ENCODE measurements at places on chromosomes 2 and 18.

- DNase-seq: no peak
Observed at GRCh38 chr2:122203523-122203922, 448.1 kb downstream of the TSN start.

- DNase-seq: no peak
Observed at GRCh38 chr2:10935953-10936942, 24.5 kb downstream of the KCNF1 start.

DNA sequence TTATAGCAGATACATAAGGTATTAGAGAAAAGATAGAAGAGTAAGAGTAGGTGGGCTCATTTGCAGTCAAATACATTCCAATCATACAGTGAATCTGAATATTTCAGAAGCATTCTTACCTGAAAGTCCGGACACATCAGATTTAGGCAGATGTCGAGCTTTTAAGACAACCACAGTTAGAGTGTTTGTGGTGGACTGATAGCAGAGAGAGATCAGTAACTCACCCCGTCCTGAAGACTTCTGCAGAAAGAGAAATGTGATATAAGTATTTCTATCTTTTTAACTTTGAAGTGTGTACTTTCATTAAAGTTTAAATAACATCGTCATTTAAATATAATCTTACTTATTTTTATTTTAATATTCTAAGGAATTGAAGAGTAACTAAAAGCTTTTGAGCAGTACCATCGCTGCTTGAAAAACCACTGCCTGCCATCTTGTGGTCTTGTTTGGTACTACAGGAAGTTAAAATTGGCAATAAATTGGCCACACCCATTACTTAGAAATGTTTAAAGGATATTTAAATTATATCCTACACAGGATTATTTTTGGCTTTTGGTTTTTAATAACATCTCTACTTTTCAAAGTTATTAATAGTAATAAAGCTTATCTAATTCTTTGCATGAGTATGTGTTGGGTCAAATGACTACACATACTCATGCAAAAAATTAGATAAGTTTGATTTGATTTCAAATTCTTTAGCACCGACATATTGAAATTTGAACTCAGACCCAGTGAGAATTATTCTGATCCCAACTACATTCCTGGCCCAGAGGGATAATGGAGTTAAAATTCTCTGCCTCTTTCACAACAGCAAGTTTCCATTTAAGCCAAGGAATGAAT is 5.5 kb downstream of the SYT4 start:
- no peak for DNase-seq

- no peak for DNase-seq
Observed at GRCh38 chr2:176174824-176175708, 13.4 kb upstream of the HOXD1 start.

DNA sequence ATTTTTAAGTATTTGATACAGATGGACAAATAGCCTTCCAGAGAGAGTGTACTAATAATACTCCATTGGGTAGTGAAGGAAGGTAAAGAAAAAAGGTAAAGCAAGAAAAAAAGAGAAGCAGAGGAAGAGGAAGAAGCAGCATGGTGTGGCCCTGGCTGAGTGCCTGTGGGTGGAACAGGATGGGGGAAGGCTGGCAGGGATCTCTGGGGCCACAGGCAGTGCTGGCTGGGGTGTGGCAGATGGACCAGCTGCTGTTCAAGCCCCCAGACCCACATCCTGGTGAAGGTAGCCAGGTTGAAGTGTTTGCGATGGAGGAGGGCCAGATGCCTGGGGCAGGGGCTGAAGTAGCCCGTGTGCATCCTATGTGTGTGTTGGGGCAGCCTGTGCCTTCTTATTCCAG is 79.0 kb downstream of the DYSF start:
- DNase-seq: no peak

All from activated CD8-positive, alpha-beta memory T cell treated with anti-CD3 and anti-CD28 coated beads for 48 hours (primary cell).